ENCODE measurements at places on chromosomes 2 and 18.

DNA sequence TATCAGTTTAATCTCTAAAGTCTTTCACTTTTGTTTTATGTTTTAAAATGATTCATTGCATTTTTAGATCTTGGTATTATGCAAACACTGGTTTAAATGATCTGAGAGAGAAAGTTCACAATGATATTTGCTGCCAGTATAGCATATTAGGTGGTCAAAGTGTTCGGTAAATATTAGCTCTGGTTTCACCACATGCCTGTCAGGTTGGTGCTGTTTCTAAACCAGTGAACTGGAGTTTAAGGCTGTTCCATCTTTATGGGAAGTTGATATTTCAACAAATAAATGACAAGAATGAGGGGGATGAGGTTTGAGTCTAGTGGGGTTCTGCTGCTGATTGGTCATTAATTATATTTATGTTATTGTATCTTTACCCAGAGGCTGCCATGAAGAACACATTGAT, 436.4 kb downstream of the DCDC2C start:
- DNase-seq: no peak

- no peak for DNase-seq
Measured at GRCh38 chr2:120485096-120485495, 139.2 kb downstream of the INHBB start.

DNA sequence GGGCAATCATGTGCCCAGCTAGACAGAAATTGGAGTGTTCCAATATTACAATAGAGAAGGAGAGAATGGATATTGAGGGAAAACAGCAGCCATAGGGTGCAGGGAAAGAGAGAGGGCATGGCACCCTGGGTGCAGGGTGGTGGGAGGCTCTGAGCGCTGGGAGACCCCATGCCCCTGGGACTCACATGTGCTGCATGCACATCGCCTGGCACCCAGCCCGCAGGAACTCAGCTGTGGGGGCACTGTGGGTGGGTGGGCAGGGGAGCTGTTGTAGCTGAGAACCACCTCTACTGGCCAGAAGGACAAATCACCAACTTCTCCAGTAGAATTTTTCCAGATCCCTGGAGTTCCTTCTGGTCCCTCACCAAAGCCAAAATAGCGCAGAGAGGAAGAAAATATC, 7.2 kb upstream of the NEURL3 start:
- no peak for DNase-seq

GRCh38 chr2:134079373-134079772, 174.5 kb upstream of the MGAT5 start:
- DNase-seq: no peak

- no peak for DNase-seq
Measured at GRCh38 chr18:59460072-59460420, 101.0 kb upstream of the LMAN1 start.
